NCI-H1694 treated with DMSO at 0.1 percent for 48 hours (cell line): ENCODE measurements at places on chromosomes 7 and 10.

- no peak for DNase-seq
Measured at GRCh38 chr7:78345293-78345911, 546.8 kb downstream of the PHTF2 start.

DNA sequence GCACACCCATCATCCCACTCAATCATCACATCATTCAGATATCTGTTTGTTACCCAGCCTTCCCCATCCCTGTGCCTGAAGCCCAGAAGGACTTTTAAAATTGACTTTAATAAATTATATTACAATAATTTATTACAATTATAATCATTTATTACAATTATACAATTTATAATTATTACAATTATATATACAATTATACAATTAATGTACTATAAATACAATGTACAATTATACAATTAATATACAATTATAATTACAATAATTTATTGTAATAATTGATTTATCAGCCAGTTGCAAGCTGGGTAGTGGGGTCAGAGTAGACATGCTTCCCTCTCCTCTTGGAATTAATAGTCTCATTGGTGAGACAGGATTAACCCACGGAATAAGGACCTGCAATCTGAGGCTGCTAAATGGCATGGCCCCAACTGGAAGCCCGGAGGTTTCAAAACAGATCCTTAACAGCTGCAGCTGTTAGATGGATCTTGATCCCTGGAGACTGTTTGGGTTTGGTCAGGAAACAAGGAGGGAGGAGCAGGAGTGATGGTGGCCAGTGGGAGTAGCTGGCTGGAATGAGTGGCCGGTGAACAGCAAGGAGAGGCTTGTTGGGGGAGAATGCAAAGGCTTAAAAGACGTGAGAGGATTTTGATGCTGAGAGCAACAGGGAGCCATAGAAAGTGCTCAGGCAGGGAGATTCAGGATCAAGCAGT, 402.8 kb upstream of the PODXL start:
- DNase-seq, result no peak

DNA sequence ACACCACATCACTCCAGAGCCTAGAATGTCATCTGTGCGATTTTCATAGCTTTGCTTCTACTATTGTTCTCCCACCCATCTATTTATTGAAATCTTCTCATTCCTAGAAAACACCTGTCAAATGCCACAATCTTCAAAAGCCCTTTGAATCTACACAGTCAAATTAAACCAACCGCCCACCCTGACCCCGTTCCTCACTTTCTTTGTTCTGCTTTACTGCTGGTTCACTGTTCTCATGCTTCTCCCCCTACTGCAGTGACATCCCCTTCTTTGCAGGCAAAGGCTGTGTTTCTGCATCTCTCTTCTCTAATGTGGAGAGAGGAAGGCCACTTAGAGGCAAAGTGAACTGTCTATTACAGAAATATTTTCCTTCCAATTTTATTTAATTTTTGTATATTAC, 152.4 kb upstream of the NEBL start:
- DNase-seq, result no peak

DNA sequence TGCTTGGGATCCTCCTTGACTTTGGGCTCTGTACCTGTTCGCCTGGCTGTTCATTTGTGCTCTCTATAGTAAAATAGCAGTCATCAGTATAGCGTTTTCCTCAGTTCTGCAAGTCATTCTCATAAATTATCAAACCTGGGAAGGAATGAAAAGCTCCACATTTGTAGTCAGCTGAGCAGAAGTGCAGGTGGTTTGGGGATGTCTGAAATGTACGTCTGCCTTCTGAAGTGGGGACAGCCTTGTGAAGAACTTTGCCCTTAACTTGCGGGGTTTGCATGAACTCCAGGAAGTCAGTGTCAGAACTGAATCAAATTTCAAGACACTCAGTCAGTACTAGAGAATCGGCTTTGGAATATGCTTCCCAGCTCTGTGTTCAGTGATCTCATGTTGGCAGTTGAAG, 358.3 kb upstream of the PRKCQ start:
- DNase-seq, result no peak
